HS-5 (cell line): ENCODE measurements at places on chromosomes 16 and 17.

DNA sequence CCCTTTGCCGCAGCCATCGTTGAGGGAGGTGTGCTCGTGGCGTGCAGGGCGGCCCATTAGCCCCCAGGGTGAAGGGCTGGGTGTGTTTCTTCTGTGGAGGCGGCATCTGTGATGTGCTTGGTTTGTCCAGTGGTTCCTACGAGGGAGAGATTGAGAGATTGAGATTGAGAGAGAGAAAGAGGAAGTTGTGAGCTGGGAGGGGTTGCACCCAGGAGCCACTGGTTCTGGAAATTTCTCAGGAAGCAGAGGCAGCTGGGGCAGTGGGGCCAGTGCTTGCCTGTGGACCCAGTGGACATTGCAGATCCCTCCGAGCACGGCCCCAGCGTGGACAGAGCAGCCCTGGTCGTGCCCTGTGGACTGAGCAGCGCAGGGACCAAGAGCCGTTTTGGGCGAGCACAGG is 72.0 kb upstream of the ZNF750 start:
- no peak for DNase-seq

- DNase-seq: no peak
Measured at GRCh38 chr16:89366561-89367537, 123.5 kb downstream of the ANKRD11 start.

GRCh38 chr16:87366288-87366687 is 17.3 kb downstream of the FBXO31 start:
- no peak for DNase-seq

DNA sequence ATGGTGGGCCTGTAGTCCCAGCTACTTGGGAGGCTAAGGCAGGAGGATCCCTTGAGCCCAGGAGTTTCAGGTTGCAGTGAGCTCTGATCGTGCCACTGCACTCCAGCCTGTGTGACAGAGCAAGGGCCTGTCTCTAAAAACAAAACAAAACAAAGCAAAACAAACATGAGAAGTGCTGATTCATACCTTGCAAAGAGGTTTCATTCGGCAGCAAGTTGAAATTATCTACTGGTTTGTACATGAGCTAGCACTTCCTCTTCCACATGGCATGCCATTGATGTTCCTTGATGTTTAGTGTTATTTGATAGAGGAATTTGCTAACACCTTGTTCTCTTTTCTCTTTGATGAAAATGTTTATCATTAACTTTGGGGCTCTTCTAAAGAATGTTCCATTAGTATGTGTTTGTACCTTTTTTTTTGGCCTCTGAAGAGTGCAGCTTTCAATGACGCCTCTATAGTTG is 50.6 kb downstream of the SPECC1 start:
- no peak for DNase-seq

DNA sequence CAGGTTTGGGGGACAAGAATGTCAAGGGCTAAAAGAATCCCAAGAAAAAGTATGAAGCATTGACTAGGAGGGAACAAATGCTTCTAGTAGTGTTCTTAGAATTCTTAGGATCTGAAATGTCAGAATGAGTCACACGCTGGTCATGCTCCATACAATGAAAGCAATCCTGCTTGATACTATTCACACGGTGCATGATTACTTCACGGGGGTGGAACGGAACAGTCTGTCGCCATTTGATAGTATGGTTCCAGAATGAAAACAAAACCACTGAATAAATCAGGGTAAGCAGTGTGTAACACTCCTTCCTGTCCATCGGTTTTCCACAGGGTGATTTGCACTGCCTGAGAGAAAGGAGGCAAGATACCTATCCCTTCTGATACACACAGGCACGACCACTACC is 22.9 kb upstream of the YWHAE start:
- DNase-seq: peak; percentile 94

GRCh38 chr16:22903716-22904115 is 89.8 kb downstream of the HS3ST2 start:
- no peak for DNase-seq

- DNase-seq: no peak
Measured at GRCh38 chr17:68296217-68297191, 5.2 kb downstream of the ARSG start.

- DNase-seq: no peak
Measured at GRCh38 chr16:9680968-9681367, 501.3 kb downstream of the GRIN2A start.

DNA sequence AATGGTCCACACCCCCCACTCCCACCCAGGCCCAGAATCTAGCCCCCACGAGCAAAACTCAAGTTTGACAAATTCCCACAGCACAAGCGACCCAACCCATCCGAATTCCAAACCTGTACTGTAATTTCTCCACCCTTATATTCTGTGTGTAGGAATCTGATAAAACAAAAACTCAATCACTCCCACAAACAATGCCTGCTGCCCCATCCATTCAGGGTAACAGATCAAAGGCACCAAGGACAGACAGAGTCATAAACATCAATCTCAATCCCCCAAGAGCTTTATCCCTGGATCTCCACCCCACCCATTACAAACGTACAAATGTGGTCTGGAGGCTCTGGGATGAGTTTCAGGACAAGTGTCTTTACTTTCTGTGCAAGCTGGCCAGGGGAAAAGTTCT is 157.8 kb downstream of the AXIN2 start:
- no peak for DNase-seq

DNA sequence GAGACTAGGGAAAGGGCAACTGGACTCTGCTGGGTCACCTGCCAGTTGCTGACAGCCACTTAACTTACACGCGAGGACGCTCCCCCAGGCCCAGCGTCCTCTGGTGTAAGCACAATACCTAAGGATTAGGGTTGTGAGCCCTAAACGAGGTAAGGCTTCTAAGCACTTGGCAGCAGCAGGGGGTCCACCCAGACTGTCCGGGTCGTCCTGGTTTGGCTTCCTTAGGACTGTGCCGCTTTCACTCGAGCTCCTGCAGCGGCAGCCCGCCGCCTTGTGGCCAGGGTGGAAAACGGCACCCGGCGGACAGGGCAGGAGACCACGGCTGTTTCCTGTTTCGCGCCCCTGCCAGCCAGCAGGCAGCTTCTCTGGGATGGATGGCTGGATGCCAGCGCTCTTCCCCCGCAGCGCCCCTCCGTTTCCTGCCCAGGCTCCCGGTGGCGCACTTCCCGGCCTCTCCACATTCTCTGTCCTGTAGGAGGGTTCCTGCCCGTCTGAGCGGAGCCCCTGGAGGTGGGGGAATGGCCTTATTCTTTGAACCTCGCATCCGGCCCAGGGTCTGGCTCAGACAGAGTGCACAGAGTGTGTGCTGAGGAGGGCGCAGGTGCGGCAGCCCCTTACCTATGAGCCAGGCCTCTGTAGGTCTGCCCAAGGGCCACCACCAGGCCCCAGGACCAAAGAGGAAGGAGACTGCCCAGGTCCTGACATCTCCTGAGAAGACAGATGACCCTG is 47.0 kb upstream of the AMZ2 start:
- peak; percentile 45 for DNase-seq

DNA sequence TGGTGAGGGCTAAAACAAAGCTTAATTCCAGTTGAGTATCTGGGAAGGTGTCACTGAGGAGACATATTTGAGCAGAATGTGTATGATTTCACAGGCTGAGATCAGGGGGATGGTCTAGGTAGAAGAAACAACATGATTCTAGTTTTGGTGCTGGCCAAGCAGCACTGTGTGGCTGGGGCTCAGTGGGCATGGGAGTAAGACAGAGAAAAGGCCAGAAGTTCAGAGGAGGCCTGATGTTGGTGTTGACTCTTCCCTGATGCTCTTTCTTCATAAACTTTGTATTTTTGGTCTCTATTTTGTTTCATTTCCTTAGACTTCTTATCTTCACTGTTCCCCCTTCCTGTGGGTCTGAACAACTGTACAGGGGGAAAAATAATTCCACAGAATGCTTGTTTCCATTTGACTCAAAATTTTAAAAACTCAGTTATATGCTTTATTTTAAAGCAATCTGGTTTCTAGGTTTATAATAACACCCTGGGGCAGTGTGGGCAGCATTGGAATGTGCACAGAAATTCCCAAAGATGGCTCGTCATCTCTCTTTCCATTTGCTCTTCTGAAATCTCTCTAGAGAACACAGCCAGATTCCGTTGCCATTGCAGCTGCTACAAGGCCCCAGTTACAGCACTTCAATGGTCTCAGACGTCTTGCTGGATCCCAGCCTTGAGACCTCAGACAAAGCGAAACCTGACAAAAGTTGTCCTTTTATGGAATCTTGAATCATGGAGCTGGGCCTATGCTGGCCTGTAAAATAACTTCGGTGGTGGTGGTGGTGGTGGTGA is 68.3 kb downstream of the SNX11 start:
- no peak for DNase-seq

DNA sequence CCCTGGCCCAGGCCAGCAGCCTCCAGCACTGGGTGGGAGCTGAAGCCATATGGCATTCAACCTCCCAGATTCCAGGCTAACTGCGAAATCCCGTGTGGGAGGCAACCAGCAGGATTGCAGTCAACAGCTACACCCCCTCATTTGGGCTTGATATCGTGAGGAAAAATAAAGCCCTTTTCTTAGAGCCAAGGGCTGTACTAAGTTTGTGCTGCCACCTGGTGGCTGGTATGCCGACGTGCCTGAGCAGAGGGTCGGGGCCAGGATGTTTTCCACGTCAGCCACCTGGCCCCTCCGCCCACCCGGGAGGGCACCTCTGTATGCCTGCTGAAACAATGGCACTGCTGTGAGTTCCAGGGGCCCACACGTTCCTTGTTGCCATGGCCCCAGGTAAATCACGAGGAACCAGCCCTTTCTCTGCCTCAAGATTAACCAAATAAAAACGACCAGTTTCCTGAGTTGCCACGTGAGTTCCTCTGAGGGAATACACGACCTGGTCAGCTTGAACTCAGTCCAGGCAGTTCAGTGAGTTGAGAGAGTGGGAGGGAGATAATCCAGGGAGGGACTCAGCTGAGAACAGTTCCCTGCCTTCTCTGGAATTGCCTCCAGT is 9.0 kb downstream of the TMEM98 start:
- no peak for DNase-seq

DNA sequence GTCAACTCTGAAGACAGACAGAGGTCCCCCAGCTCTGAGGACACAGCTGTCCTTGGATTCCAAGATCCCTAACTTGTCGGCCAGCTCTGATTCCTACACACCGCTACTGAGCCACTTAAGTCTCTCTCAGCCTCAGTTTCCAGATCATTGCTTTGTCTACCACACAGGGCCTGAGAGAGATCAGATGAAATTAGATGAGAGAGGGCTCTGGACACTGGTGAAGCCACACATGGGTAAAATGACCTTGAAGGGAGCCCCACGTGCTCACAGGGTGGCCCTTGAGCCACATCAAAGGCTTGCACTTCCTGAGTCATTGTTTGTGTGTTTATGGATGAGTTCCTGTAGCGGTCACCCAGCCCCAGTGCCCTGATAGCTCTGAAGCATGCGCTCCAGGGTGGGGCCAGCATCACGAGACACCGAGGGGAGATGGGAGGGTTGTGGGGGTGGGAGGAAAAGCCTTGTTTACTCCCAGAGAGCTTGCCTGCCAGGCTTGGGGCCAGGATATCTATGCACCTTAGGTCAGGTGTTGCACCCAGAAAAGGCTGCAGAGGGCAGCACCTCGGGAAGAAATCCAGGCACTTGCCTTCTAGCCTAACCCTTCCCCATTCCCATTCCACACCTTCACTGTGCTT is 32.7 kb upstream of the SLC6A2 start:
- DNase-seq: no peak

DNA sequence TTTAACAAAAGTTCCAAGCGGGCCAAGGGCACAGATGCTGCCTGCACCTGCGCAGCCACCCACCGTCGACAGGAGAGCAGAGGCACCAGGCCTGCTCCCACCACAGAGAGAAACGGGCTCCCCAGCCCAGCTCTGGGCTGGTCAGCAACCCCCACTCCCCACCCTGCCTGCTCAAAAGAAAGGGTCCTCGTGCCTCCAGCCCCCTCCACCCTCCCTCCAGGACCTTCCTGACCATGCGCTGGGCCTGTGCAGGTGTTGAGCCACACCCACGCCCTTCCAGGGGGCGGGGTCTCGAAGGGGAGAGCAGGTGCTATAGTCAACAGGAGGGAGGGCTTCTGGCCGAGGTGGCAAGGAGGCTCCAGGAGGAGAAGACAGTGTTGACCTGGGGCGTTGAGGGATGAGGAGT is 25.3 kb downstream of the ZNF778 start:
- no peak for DNase-seq

GRCh38 chr16:3669082-3669481 is 14.6 kb downstream of the DNASE1 start:
- DNase-seq: no peak

- DNase-seq: no peak
Measured at GRCh38 chr17:74250324-74250995, 23.6 kb upstream of the DNAI2 start.

DNA sequence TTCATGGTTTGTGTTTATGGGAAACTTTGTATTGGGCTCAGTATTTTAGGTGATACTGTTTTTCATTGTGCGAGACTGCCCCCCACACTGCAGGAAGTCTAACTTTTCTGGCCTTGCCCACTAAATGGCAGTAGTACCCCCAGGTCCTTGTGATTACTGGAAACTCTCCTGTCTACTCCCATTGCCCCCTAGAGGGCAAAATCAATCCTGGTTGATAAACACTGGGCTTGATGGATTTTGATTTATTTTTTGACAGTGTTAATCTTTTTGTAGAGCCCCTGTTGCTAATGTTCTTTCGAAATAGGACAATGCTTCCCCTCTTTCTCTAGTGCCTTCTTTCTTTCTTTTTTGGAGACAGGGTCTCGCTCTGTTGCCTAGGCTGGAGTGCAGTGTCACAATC is 15.5 kb downstream of the METTL9 start:
- no peak for DNase-seq

GRCh38 chr16:56013962-56014552 is 138.9 kb upstream of the CES5A start:
- DNase-seq: no peak

GRCh38 chr17:40633871-40634270 is 13.7 kb downstream of the SMARCE1 start:
- no peak for DNase-seq

GRCh38 chr17:33012522-33013033 is 20.9 kb downstream of the SPACA3 start:
- DNase-seq: peak; percentile 87

GRCh38 chr17:38512473-38513058 is 84.3 kb downstream of the ARHGAP23 start:
- no peak for DNase-seq

- DNase-seq: no peak
Measured at GRCh38 chr16:30758988-30759491, 2.8 kb downstream of the CFAP119 start.

- no peak for DNase-seq
Measured at GRCh38 chr17:31806921-31807320, 52.1 kb downstream of the COPRS start.

GRCh38 chr17:62618647-62619416 is 8.6 kb upstream of the MRC2 start:
- DNase-seq: no peak
